ENCODE measurements at places on chromosomes 6 and 20.

GRCh38 chr20:45835329-45835765 is 1.7 kb downstream of the SNX21 start:
- DNase-seq, result no peak

DNA sequence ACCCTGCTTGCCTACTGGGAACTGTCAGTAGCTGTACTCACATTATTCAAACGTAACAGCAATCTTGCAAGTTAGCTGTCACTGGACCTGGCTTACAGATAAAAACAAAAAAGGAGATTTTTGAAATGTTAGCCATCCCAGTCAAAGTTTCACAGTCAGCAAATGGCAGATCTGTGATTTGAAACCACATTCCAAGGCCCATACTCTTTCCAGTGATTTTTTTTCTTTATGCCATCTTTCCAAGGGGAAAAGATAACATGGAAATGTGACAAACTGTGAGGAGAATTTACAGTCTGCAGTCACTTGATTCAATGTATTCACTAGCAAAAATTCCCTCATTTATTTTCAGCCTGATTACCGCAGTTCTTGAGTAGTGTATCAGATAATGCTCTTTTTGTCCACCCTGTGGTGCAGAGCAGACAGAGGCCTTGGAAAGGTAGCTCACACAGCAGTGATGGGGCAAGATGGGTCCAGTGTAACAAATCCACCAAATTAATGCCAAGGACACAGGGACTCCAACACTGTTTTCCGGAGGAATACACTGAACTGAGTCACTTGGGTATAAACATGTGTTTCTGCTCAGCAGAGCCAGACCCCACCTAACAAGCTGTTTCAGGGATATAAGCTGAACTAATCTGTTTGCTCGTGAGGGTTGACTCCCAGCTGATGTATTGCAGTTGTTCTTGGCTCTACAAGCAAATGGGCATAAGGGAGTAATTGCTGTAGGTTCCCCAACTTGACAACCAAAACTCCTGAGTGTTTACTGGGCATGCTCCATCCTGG is 49.9 kb upstream of the ADGRF1 start:
- DNase-seq, result no peak

GRCh38 chr6:163427498-163428254 is 13.2 kb downstream of the QKI start:
- DNase-seq, result no peak

DNA sequence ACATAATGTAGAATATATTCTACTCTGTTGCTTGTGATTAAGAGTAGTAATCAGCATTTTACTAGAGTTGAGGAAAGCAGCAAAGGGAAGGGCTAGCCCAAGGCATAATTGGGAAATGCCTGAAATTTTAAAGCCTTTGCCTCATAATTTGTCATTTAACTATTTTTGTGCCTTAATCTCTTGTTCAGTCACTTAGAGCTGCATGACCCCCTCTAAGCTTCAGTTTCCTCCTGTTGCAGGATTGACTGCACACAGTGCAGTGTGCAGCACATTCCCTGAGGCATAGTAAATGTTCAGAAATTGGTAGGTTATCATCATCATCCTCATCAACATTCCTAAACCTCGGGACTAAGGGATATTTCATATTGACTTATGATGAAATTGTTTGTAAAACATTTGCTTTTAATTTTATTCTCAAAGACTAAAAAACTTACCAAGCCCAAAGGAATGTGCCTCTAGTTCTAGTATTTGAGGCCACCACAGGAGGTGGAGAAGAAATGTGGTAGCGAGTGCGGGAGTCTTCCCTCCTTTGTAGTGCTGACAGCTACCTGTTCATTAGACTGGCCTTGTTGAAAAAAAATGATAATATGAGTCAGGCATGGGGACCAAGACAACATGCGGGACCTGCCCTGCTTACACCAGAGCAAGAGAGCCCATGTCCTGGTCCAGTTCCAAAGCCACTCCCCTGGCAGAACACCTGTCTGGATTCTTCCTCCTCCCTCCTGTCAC is 14.8 kb upstream of the TENT5A start:
- no peak for DNase-seq

DNA sequence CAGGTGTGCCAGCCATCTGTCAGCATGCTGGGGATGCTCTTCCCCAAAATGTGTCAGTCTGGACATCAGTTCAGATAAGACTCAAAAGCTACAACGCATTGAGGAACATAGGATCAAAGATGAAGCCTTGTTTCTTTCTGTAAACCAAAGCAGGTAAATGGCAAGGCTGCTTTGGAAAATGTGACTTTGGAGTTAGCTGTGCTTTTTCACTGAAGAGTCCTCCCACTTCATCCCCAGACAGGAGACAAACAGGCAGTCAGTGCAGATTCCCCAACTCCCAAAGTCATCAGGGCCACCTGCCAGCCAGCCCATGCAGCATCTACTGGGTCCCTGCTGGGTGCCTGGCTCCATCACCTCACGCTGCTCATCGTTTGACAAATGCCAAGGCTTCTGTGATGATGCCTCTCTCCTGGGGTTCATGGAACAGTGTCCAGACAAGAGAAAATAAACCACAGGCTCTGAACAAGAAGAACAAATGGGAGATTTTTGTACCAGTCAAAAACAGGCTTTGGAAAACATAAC is 205.0 kb upstream of the BTBD3 start:
- no peak for DNase-seq

- DNase-seq, result no peak
Measured at GRCh38 chr20:48818481-48818987, 9.3 kb downstream of the PREX1 start.

DNA sequence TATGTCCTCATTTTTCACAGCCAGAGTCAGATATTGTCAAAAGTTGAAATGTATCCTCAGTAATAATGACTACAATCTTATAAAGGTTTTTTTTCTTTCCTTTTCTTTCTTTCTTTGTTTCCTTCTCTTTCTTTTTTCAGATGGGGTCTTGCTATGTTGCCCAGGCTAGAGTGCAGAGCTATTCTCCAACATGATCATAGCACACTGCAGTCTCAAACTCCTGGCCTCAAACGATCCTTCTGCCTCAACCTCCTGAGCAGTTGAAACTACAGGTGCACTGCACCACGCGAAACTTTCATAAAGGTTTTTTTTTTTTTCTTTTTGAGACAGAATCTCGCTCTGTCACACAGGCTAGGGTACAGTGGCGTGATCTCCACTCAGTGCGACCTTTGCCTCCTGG is 31.1 kb upstream of the FOXA2 start:
- no peak for DNase-seq

DNA sequence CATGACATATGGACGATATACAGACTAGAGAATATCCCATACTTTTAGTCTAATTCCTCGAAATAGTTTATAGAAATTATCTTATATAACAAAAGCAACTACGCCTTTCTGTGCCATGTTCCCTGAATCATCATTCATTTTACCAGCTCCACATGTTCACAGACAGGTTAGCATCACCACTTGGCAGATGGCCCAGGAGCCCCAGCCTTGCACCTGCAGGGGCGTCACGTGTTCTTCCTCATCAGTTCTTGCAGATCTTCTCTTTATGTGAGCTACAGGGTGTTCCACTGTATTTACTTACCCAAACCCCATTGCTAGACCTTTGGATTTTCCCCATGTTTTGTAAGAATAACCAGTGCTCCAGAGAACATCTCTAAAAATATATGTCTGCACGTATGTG is 12.6 kb upstream of the BNIP5 start:
- peak; percentile 30 for DNase-seq

Measured in activated naive CD4-positive, alpha-beta T cell treated with anti-CD3 and anti-CD28 coated beads, Interleukin-2, amount 50 U/mL, for 16 hours (primary cell).